Glomerular endothelial cell (primary cell): ENCODE measurements at places on chromosomes 2 and 18. TPM values are rescaled to one million over a fixed set of nuclear protein-coding genes. Genes with fewer than 3 reads are reported as not detected.

DUSP19 gene
- 1.4 and 4.3 TPM in 2 replicates for total RNA-seq

ANKRD29 gene
- total RNA-seq, result 0.24 and 0.58 TPM in 2 replicates

POTEJ gene
- not detected in 2 replicates for total RNA-seq

TLX2 gene
- not detected in 2 replicates for total RNA-seq

HOXD10 gene
- 1.3 and 2.0 TPM in 2 replicates for total RNA-seq

BMP10 gene
- total RNA-seq, result not detected in 2 replicates

NLRC4 gene
- not detected in 2 replicates for total RNA-seq

C2orf68 gene
- 5.8 and 9.3 TPM in 2 replicates for total RNA-seq

KRTCAP3 gene
- not detected in 2 replicates for total RNA-seq

TIGD1 gene
- 2.4 and 3.8 TPM in 2 replicates for total RNA-seq

ABCA12 gene
- total RNA-seq, result 0.12 and 0.29 TPM in 2 replicates

MGAT4A gene
- total RNA-seq, result 60.4 and 68.4 TPM in 2 replicates

GAREM2 gene
- total RNA-seq, result 3.4 and 4.6 TPM in 2 replicates

INHA gene
- total RNA-seq, result not detected in 2 replicates

BBS5 gene
- 3.0 and 5.5 TPM in 2 replicates for total RNA-seq

NTSR2 gene
- not detected in 2 replicates for total RNA-seq

FHOD3 gene
- total RNA-seq, result 5.6 and 7.8 TPM in 2 replicates

RNF125 gene
- total RNA-seq, result 1.6 and 3.4 TPM in 2 replicates

NFATC1 gene
- total RNA-seq, result 6.0 and 16.1 TPM in 2 replicates

MC5R gene
- total RNA-seq, result not detected in 2 replicates

TMEM17 gene
- total RNA-seq, result 2.5 and 2.9 TPM in 2 replicates

NMUR1 gene
- total RNA-seq, result not detected in 2 replicates

SLC9A4 gene
- total RNA-seq, result not detected in 2 replicates

MPV17 gene
- total RNA-seq, result 103 and 117 TPM in 2 replicates

GCG gene
- not detected in 2 replicates for total RNA-seq

RAX gene
- total RNA-seq, result not detected in 2 replicates

PPP4R3B gene
- 30.6 and 40.8 TPM in 2 replicates for total RNA-seq

FBXO36 gene
- total RNA-seq, result 1.9 and 4.1 TPM in 2 replicates

KIF3C gene
- 30.7 and 43.6 TPM in 2 replicates for total RNA-seq

ZSWIM2 gene
- 0.12 TPM in 1 of 2 replicates, not detected in the other for total RNA-seq

ANTXR1 gene
- total RNA-seq, result 43.1 and 46.6 TPM in 2 replicates

RPIA gene
- total RNA-seq, result 13.2 and 15.2 TPM in 2 replicates

PECR gene
- 6.2 and 6.5 TPM in 2 replicates for total RNA-seq
